Stimulated activated CD8-positive, alpha-beta memory T cell treated with anti-CD3 and anti-CD28 coated beads, Interleukin-4, amount 100 ng/mL, for 1 hour (primary cell): ENCODE measurements at places on chromosomes 16 and 17.
A peak's percentile ranks its signal among the peaks of the same experiment; 100 is the strongest.

DNA sequence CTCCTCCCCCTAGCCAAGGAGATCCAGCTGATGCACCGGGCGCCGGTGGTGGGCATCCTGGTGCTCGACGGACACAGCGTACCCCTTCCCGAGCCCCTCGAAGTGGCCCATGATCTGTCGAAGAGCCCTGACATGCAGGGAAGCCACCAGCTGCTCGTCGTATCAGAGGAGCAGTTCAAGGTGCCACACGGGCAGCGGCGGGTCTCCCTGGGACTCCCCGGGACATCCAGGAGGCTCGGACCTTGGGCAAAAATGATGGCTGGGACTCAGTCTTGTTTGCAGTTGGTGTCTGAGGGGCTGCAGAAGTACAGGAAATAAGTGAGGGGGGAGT lies 15.8 kb upstream of the MYO15B start:
- DNase-seq, result no peak

DNA sequence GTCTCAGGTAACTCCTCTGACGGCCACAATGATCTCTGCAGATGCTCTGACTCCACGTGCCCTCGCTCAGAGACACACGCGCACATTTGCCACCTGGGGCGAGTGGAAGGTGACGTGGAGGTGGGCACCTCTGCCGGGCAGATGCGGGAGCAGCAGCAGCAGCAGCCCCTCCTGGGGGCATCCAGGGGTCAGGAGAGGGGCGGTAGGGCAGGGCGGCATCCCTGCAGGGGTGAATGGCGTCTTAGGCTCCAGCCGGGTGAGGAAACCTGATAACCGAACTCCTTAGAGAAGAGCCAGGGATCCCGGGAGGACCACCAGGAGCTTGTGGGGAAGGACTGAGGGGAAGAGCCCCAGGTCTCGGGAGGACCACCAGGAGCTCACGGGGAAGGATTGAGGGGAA lies 34.6 kb upstream of the CDH15 start:
- no peak for DNase-seq

DNA sequence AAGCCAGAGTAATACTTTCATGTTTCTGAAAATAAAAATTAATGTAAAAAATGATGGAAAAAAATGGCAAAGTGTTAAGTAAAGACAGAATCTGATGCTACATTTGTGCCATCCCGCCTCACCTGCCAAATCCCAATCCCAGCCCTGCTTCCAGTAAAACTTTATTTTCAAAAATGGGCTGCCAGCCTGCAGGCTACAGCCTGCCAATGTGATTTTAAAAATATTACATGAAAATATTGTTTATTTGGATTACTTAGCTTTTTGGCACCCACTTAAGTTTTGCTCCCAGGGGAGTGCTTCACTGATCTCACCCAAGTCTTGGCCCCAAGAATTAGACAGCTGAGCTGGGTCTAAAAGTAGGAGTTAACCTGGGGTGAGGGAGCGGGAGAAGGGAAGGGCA lies 112.8 kb downstream of the C16orf78 start:
- DNase-seq, result no peak

DNA sequence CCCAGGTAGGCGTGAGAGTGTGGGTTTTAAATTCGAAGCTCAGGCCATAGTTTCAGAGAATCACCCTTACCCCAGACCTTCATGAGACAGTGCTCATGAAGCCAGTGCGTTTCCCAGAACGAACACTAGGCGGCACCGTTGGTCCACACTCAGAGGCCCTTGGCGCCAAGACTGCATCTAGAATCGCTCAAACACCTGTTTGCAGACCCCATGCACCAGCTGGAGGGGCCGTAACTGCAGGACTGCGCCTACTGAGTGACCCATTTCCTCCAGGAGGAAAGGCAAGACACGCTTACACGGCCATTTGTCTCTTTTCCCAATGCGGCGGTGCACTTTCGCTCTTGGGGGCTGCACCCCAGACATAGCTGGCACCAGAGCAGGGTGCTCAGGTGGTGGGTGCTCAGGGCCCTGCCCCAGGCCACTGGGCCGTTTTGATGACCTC lies 34.0 kb downstream of the ADGRG5 start:
- DNase-seq, result peak; percentile 74

DNA sequence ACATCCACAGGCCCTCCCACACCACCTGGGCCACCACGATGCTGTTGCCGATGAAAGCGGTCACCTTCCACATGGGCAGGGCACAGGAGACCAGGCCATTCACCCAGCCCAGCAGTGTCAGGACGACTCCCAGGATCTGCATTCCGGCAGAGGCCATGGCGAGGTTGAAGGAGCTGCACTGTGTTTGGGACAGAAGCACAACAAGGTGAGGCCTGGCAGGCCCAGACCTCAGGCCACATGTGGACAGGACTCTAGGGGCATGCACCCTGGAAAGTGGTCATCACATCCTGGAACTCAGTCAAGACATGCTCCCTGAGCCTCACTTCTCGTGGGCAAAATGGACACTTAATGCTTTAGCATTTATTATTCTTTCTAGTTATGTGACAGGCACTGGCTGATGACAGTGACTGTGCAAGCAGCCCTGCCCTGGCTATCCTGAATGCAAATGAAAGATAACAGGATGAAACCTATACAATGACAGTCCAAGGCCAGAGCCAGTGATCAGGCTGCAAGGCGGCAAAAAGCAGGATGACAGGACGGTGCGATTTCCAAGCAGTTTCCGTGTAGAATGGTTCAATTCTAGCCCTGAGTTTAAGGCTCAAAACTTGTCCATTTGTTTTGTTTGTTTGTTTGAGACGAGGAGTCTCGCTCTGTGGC lies 2.0 kb downstream of the CLDN6 start:
- DNase-seq, result no peak

DNA sequence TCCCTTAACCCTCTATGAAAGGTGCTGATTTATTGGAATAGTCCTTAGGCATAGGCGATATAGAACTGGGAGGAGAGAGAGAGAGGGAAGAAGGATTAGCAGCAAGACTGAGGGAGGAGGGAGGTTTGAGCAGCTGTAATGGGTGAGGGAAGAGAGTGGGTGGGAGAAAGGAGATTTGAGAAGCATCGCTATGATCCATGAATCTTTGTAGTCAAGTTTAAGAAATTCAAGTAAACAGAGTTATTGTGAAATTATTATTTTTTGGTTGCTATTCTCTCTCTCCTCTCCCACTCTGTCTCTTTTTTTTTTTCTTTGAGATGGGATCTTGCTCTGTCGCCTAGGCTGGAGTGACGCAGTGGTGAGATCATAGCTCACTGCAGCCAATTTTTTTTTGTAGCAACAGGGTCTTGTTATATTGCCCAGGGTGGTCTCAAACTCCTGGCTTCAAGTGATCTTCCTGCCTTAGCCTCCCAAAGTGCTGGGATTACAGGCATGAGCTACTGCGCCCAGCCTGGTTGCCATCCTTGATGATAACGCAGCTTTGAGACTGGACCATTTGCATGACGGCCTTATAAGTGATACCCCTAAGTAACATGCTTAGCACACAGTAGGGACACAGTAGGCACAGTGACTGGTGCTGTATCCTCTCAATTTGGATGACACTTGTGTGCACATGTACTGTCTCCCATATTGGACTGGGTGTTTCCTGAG lies 21.0 kb upstream of the TNS4 start:
- DNase-seq, result no peak
